ENCODE measurements at places on chromosomes 16 and 17.

DNA sequence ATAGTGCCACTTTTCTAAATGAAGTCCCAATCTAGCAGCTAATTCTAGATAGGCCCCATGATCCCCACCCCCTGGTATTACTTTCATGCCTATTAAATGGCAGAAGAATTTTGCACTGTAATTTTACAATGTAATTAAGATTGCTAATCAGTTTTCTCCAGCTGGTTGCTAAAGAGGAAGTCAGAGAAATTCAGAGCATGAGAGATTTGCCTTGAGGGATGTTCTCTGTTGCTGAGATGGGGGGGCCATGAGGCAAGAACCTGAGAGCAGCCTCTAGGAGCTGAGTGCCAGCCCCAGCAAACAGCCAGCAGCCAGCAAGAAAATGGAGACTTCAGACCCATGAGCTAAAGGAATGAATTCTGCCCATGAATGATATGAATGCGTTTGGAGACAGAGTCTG lies 38.9 kb downstream of the SHCBP1 start:
- no peak for DNase-seq

- DNase-seq, result no peak
Observed at GRCh38 chr16:72264771-72265170, 92.8 kb upstream of the PMFBP1 start.

- DNase-seq, result no peak
Observed at GRCh38 chr17:34011599-34011998, 243.5 kb upstream of the CCL2 start.

- DNase-seq, result no peak
Observed at GRCh38 chr16:25189305-25189704, 27.4 kb upstream of the AQP8 start.

GRCh38 chr17:77829843-77830799 lies 128.4 kb upstream of the TNRC6C start:
- no peak for DNase-seq

DNA sequence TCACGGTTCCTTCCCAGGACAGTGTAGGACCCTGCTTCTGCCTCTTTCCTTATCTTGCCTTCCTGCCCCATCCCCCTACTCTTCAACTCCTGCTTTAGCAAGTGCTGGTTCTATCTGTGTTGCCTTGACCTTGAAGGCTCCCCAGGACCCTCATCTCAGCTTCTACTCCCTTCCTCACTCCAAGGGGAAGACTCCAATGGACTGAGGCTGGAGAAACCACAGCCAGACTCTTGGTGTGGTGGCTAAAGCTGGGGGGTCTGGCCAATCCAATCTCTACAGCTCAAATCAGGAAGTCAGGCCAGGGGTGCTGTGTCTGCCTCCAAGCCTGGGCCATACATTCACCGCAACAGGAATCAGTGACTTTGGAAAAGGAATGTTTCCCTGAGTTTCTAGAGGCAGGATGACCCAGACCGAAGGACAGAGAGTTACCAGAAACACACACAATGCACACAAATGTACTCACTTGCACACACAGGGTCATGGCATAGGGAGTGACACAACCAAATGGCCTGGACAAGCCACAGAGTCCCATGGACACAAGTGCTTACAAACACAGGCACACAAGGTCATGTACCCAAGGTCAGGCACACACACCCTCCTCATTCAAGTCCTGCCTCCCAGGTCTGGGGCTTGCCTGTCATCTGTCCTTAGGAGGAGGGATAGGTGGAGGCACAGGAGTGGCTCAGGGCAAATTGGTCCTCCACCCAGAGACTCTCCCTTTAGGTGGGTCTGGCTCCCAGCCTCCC lies 1.7 kb upstream of the HSD11B2 start:
- no peak for DNase-seq

DNA sequence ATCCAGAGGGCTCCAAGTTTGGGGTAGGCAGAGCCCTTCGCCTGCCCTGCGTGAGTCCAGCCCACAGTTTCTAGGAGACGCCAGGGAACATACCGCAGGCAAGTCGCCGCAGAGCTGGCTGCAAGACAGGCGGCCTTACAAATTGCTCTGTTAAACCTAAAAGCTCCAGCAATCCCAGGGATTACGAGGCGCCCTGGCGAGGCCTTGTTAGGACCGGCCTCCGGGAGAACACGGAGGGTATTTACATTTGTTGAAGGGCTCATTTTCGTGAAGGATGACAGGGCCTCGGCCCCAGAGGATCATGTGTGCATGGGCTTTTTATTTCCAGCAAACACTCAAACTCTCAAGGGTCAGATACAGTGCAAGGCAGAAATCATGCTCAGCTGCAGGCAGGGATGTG lies 77.6 kb upstream of the FOXF1 start:
- no peak for DNase-seq

DNA sequence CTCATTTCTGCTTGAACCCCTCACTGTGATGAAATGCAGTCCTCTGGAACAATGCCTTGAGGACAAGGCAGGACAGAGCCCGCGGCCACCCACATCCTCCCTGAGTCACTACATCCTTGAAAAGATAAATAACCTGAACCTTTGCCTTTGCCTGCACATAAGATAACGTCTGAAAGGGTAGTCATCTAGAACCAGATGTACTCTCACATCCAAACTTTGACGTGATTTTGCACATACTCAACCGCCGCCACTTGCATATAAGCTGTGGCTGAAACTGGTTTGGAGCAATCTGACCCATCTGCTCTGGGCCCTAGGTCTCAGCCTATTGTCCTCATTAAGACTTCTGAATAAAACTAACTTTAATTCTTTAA lies 252.1 kb downstream of the PHKB start:
- DNase-seq, result no peak

- DNase-seq, result no peak
Observed at GRCh38 chr17:35167666-35168065, 20.0 kb downstream of the UNC45B start.

- DNase-seq, result no peak
Observed at GRCh38 chr17:63039899-63040602, 74.0 kb downstream of the TANC2 start.
